ENCODE measurements at places on chromosomes 1 and 21.

- no peak for DNase-seq
Observed at GRCh38 chr1:201911826-201912571, 23.3 kb downstream of the SHISA4 start.

- DNase-seq = no peak
Observed at GRCh38 chr21:36753556-36753955, 54.6 kb downstream of the SIM2 start.

- no peak for DNase-seq
Observed at GRCh38 chr21:45592208-45592619, 50.0 kb upstream of the SLC19A1 start.

DNA sequence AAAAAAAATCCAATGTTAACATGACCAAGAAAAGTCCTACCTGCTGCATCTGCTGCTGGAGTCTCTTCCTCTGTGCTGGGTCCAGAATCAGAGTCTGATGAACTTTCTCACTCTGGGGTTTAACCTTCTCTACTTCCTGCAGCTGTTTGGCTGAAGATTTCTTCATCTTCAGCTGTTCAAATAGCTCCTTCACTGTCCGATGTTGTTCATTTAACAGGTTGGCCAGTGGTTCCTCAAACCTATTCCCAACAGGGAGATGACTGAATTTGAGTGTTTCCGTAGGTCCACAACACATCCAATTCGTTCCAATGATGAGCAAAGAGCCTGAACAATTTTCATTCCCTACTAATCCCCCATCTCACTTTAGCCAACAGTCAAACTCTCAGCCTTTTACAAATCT, 79.4 kb downstream of the GON4L start:
- no peak for DNase-seq

DNA sequence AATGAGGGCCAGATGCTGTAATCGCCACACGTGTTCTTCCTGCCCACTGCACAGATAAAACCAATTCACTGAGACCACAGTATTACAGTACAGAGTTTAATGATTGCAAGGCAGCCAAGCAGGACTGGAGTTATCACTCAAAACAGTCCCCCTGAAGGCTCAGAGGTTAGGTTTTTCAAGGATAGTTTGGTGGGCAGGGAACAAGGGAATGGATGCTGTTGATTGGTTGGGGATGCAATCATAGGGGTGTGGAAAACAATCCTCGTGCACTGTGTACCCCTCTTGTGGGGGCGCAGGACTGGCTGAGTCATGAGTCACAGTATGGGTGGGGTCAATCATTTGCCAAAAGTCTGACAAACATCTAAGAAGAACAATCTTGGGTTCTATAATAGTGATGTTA, 12.4 kb upstream of the USP1 start:
- no peak for DNase-seq

GRCh38 chr1:225230483-225230882, 197.4 kb downstream of the LBR start:
- DNase-seq = no peak

DNA sequence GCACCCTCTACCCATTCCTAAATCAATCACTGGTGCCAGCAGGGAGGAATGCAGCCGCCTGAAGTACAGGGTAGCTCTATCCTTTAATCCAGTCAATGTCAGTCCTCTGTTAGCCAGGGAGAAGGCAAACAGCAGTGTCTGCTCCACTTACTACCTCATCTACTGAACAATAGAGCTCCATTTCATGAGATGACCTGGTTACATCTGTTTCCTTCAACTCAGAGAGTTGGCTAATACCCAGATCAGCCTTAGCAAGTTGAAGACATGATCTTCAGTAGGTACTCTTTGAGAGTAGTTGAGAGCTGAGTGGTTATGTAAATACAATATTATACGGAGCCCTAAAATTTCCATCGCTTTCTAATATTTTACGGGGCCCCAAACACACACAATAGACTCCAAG, 46.1 kb upstream of the CD34 start:
- no peak for DNase-seq

DNA sequence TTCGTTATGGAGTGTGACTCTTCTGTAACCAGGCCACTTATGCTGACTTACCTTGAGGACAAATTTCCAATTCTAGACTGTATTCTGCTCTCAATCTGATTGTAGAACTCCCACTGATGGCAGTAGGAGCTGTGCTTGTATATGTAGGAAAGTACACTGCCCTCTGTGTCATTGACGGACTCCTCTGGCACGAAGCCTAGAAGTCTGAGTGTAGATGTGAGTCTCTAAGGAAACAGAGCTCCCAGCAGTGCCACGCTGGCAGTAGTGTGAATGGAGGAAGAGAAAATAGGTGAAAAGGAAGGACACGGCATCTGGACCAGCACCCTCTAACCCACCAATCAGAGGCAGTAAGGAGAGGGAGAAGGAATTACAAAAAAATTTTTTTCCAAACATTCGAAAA, 130.4 kb upstream of the ADGRL2 start:
- DNase-seq = peak; percentile 93

DNA sequence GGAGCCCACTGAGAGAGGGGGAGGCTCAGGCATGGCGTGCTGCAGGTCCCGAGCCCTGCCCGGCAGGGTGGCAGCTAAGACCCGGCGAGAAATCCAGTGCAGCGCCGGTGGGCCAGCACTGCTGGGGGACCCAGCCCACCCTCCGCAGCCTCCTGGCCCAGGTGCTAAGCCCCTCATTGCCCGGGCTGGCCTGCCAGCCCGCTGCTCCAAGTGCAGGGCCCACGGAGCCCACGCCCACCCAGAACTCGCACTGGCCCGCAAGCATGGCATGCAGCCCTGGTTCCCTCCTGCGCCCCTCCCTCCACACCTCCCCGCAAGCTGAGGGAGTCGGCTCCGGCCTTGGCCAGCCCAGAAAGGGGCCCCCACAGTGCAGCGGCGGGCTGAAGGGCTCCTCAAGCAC, 61.5 kb downstream of the C21orf91 start:
- DNase-seq = no peak
